ENCODE measurements at places on chromosomes 2 and 18.

DNA sequence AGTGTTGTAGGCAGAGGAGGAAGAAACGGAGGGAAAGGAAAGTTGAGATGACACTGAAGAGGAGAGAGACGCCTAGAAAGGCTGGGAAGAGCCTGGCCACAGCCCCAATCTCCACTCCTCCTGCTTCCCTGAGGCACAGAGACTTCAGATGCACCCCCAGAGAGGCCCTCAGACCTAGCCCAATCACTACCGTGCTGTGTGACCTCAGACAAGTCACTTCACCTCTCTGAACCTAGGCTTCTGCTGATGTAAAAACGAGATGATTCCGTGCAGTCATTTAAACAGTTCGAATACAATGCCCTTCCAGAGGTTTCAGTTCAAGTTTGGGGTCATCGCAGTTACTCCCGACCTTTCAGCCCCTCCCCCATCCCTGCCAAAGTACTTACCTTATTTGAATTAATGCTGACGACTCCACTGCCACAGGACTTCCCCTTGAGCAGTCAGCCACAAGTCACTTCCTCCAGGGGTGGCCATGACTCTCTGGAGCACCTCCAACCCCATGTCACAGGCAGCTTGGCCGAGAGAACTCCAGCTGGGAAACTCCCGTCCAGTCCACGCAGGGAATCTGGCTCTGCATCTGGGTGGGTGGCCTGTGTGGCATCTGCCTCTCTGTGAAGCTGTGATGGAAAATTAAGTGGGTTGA lies 105.2 kb upstream of the ID2 start:
- peak; percentile 38 for DNase-seq

DNA sequence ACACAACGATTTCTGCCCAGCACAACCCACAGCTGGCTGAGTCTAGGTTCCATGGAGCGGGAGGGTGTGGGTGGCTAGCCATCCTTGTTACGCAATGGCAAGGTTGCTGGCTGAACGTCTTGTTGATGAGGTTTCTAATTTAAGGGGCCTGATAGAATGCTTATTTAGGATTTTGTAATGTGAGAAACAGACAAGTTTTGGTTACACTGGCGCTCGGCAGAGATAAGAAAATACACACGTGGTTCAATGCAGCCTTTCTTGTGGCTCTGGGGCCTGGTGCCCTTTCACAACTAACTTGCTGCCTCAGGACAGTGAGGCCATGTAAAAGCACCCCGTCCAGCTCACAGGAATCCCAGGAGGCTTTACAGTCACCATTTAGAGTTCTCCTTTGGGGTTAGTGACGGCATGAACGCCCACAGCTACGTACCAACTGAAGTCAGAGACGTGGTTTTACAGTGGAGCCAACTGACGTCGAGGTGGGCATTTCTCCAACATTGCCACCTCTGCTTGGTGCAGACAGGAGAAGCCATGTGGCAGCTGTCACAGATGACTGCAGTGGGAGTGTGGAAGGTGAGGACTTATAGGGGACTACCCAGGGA lies 29.7 kb upstream of the PIEZO2 start:
- DNase-seq = no peak

- no peak for DNase-seq
Measured at GRCh38 chr2:39510140-39510539, 73.1 kb upstream of the MAP4K3 start.

- peak; percentile 79 for DNase-seq
Measured at GRCh38 chr2:8303322-8303832, 378.5 kb upstream of the ID2 start.

GRCh38 chr18:3262234-3263131 lies 550 bp downstream of the MYL12B start:
- DNase-seq = peak; percentile 24

GRCh38 chr18:61823595-61823994 lies 69.2 kb downstream of the RNF152 start:
- DNase-seq = no peak

DNA sequence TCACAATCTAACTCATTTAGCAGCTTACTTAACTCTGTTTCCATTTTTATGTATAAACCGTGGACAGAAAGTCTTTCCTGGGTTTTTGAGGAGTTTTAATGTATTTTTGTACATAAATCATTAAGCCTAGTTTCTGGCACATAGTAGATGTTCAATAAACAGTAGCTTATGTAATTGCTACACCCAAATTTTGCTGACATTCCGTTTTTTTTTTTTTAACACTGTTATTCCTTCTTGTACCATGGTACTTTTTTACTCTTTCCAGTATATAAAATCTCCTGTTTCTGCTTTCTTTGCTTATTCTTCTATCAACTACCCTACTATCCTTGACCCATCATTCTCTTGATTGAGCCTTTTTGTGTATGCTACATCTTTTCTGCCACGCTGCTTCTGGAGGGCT lies 1151.3 kb upstream of the CRIM1 start:
- DNase-seq = no peak

GRCh38 chr2:189538402-189538801 lies 42.2 kb downstream of the SLC40A1 start:
- no peak for DNase-seq

- no peak for DNase-seq
Measured at GRCh38 chr18:51568151-51568550, 370.7 kb upstream of the MEX3C start.

GRCh38 chr2:18345848-18346247 lies 214.6 kb downstream of the RDH14 start:
- DNase-seq = no peak

DNA sequence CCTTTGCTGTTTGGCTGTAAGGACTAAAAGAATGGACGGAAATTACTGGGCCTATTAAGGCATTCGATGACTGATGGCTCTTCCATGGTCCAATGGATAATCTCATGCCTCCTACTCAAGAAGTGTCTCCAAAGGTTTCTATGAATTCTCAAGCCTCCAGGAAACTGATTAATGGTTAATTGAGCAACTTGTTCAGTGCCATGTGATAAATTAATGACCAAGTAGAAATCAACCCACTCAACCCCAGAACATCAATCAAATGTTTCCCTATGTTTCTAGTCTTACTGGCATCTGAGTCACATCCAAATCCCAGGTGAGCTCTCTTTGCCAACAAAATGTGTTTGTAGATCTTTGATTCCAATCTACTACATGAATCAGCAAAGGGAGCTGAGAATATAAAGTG lies 103.6 kb downstream of the NXPH2 start:
- DNase-seq = no peak

- no peak for DNase-seq
Measured at GRCh38 chr2:182432051-182432450, 5.2 kb upstream of the PDE1A start.

GRCh38 chr18:12868576-12868975 lies 15.5 kb downstream of the PTPN2 start:
- DNase-seq = no peak

- DNase-seq = no peak
Measured at GRCh38 chr2:147523415-147523814, 321.4 kb upstream of the ACVR2A start.
